ENCODE measurements at places on chromosomes 1 and 21.

DNA sequence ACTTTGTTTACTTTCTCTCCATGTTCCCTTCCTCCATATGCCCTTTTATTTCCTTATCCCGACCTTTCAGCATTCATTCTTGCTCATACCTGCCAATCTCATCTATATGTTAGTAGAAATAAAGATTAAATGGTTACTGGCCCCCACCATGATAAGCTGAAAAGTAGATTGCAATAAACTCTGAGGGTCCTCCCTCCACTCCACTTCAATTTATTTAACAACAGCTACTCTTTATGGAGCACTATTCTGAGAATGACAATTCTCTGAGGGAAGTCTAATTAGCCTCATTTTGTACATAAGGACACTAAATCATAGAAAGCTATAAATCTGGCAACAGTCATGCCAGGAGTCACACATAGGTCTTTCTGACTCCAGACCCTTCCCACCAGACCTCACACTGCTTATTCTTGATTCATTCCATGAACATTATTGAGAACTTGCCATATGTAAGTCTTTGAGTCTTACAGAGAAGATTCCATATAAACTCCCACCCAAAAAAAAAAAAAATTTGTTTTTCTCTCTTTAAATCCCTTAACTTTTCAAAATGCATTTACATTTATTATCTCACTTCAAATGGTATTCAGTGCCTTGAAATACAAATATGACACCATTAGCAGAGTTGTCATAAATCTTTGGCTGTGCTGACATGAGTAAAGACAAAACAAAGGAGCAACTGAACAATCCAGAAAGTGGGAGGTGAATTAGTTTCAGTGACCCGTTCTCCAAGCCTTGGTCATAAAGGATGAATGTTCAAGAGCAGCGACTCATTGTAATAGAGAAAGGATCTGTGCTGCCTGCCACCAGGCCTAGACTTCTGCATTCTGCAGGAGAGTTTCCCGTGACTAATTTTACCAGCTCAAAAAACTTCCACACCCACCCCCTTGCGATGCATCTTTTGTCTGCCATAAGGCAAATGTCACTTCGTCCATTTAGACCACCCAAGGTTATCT, 28.5 kb downstream of the PALMD start:
- ATAC-seq, result no peak

DNA sequence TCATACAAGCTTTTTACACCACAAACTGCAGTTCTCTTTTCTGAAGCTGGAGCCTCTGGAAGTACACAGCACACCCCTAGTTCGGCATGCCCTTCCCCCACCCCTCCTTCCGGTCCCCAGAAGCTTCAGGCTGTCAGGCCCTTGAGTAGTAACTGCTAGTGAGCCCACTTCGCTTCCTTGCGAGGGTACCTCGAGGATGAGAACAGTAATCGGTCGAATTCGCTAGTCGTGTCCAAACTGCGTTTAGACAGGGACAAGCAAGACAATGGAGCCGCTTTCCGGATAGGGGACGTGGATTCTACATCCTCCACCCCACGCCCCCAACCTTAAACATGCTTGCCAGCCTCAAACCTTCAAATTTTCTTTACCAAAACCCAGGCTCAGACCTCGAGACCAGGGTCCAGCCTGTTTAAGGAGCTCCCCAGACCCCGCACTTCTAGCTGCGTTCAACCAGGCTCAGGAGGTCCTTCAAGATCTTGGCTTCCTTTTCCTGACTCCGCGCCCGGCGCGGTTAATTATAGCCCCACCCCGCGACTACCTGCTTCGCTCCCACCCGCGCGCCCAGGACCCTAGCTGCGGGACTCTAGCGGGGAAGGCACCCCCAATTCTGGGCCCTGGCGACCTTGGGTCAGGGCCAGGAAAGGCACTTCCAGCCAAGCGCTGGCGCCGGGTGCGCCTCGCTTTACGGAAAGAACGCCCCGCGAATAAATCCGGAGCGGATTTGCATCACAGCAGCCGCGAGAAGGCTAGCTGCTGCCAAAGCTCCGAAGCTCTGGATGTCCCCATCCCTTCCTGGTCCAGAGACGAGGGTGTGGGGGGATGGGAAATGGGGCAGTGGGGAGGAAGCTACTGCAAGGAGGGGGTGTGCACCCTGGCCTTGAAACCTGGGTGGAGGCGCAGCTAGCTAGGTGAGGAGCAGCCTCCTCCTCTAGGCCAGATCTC, 8.1 kb upstream of the TSPAN1 start:
- ATAC-seq, result peak; percentile 81

GRCh38 chr1:240217403-240217802, 125.7 kb downstream of the FMN2 start:
- no peak for ATAC-seq

DNA sequence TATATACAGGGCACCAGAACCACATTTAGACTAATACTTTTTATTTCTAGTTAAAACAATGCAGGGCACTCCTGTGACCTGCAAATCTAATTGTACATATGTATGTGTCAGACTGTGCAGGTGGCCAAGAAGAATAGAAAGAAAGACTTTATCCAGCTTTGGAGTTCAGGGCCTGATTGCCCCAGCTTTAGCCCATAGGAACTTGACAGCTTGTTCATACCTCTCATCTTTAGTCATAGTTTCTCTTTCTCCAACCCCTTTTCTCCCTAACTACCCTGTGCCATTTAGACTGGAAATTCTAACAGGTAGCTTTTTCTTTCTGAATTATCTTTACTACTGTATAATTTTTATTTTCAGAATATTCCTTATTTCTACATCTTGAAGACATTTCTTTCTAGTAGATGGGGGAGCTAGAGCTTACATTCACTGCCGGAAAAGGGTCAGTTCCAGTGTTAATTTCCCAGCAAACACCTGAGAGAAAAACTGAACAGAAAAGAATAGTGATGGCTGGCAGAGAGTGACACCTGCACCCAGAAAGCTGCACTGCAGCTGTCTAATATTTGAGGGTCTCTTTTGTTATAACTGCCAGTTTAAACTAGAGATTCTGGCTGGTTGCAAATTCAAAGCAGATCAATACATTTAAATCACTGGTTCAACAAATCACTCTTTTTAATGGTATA, 8.4 kb downstream of the YBX1 start:
- no peak for ATAC-seq

GRCh38 chr21:22890656-22891055, 1892.4 kb downstream of the NCAM2 start:
- no peak for ATAC-seq

- ATAC-seq, result no peak
Measured at GRCh38 chr1:244049162-244050013, 1.7 kb upstream of the ZBTB18 start.

- ATAC-seq, result no peak
Measured at GRCh38 chr21:32083197-32083596, 195.7 kb downstream of the MIS18A start.

DNA sequence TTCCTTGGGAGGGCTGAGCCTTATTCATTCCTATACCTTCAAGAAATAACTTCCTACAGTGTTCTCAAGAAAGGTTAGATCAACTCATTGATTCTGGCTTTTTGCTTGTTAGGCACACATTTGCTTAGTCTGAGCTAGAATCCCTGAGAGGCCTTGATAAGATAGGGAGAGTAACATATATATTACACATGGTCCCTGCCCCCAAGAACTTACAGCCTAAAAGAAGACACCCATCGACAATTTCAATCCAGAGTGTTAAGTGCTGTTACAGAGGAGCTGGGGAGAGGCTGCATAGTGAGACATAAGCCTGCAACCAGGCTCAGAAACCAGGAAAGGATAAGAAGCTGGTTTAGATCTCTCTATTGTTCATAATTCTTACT, 68.7 kb downstream of the PLPP3 start:
- ATAC-seq, result no peak

- no peak for ATAC-seq
Measured at GRCh38 chr1:237709355-237709754, 181.4 kb downstream of the ZP4 start.

DNA sequence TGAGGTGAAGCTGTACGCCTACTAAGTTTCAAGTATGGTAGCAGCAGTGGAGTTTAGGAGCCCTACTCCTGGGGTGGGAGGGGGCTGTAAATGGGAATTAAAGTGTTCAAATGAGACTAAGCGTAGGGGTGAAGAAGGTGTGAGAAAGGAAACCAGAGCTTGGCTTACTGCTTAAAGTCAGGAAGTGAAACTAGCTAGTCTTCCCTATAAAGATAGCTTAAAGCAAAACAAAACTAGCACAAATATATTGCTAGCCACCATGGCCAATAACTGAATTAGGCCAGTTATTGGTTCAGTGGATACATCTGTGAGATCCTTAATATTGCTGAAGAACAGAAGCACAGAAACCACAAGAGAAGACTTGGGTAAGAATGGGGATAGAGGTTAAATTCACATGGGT, 492.2 kb upstream of the PKN2 start:
- ATAC-seq, result no peak

DNA sequence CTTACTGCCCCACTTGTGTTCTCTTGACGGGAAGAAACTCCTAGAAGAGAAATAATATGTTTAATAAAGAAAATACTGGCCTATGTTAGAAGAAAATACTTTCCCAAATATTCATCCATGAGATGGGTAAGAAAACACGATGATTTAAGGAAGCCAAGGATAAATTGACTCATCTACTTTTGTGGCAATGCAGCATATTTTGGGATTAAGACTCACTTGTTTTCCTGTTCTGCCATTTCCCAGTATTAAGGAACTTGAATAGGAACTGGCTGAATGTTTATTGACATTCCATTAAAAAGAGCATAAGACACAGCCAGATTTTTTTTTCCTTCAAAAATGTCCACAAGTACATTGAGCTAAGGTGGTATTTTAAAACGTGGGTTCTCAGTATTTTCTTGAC, 10.9 kb upstream of the ADAMTS5 start:
- no peak for ATAC-seq

- ATAC-seq, result no peak
Measured at GRCh38 chr1:31707711-31708110, 3.9 kb upstream of the COL16A1 start.

DNA sequence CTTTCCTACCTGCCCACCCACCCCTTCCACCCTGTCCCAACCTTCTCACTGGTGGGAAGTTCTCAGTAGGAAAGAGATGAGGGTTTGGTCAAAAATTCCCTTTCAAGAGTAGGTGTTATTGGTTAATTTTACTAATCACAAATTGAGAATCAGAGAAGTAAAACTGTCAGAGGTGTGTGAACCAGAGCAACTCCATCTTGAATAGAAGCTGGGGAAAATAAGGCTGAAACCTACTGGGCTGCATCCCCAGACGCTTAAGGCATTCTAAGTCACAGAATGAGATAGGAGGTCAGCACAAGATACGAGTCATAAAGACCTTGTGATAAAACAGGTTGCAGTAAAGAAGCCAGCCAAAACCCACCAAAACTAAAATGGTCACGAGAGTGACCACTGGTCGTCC, 11.5 kb downstream of the PLA2G2D start:
- ATAC-seq, result no peak

GRCh38 chr1:66403007-66403731, 130.8 kb upstream of the SGIP1 start:
- ATAC-seq, result no peak

DNA sequence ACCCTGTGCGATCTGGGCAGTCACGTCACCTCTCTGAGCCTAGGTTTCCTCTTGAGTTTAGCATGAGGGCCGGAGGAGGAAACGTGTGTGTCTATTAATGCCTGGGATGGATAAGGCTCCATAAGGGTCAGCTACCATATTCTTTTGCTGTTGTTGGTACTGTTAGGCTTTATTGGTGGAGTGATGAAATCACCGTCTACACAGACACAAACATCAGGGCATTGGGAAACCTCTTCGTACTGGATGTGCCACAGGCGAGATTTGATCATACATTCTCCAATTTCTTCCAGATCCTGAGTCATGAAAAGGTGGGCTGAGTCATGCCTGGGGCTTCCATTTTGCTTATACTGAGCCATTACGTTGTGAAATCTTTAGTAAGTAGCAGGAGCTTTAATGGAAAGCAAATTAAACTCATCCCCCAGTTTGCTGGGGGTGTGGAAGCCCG, 24.9 kb upstream of the GRHL3 start:
- ATAC-seq, result peak; percentile 88

DNA sequence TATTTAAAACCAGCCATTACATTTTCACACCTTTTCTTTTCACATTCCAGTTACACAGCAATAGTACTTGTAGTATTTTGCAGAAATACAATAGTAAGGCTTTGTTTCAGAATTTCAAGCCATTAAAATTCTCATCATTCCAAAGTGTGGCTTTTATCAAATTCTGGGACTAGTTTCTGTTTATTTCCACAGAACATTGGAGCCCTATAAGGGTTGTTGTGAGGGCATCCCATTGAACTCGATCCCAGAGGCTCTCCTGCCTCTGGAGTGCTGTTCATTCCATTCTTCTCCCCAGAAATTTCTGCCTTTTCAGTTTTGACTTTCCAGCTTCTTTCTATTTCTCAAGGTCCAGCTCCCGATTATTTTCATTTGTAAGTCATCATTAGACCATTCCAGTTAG, 645.5 kb downstream of the ADGRL2 start:
- peak; percentile 22 for ATAC-seq

DNA sequence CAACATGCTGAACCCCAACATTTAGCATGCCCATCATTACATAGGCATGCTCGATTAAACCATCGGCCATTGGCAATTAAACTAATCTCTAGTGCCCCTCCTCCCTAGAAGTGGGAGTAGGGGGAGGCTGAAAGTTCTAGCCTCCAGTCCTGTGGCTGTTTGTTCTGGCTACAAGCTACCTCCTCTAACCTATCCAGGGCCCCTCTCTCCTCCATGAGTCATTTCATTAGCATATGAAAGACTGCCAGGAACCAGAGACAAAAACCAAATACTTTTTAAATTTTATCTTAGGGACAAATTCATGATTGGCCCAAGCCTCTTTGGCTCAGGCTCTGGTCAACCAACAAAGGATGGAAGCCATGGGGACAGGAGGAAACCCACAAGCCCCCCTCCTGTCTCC, 231.1 kb downstream of the CACNA1E start:
- ATAC-seq, result no peak

- ATAC-seq, result peak; percentile 89
Measured at GRCh38 chr1:204294357-204294756, 65.4 kb downstream of the PLEKHA6 start.

GRCh38 chr1:147723691-147724323, 36.6 kb downstream of the GJA5 start:
- ATAC-seq, result peak; percentile 65

- ATAC-seq, result no peak
Measured at GRCh38 chr1:214127705-214128104, 139.9 kb downstream of the PROX1 start.

DNA sequence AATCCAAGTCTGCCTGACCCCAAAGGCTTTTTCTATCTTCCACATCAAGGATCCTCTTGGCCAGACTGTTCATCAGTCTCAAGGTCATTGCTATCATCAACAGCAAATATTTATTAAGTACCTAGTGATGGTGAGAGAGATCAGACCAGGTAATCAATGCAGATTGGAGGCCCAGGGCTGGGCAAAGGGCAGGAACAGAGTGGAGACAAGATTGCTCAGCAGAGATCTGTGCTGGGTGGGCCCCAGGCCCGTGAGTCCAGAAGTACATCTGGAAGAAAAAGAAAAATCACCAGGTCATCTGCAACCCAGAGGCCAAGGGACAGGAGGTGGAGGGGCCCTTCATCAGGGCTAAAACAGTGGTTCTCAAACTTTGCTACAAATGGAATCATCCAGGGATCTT, 10.1 kb upstream of the PAQR7 start:
- no peak for ATAC-seq

DNA sequence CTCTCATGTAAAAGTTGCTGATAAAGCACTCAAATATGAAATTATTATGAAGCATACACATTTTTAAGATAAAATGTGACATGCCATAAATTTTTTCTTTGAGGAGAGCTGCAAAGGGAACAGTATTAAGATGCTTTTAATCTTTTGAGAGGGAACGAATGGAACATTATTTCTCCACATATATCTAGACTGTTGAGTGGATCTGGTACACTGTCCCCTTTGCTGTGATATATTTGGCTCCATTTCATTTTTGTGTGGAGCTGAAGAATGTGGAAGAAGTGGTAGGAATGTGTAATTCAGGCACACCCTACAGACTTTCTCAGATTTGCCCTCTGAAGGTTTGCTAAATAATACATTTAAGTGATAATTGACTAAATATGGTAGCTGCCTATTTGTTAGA, 31.7 kb downstream of the PGM1 start:
- ATAC-seq, result no peak
